ENCODE measurements at places on chromosomes 3 and 15.

GRCh38 chr3:129329858-129330257 is 51.2 kb downstream of the HMCES start:
- DNase-seq = no peak

GRCh38 chr3:111895071-111895470 is 36.0 kb downstream of the PHLDB2 start:
- peak; percentile 76 for DNase-seq

GRCh38 chr3:70291097-70291482 is 21.3 kb downstream of the MDFIC2 start:
- DNase-seq = no peak

- no peak for DNase-seq
Observed at GRCh38 chr3:197181741-197182140, 116.7 kb downstream of the DLG1 start.

- DNase-seq = no peak
Observed at GRCh38 chr3:142495103-142495502, 47.3 kb upstream of the XRN1 start.

DNA sequence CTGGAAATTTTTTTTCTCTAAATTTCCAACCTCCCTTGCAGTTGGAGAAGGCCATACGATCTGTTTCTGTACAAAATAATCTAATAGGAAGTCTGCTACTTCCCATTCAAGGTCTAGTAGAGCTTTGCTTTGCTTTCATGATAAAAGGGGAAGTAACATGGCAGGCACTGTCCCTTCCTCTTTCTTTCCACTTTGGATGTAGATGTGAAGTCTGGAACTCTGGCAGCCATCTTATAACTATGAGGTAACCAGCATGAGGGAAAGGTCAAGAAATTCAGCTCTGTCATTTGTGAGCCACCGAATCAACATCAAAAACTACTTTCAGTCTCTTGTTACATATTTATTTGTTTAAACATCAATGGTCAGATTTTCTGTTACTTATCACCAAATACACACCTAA is 156.3 kb downstream of the MTHFS start:
- DNase-seq = no peak

GRCh38 chr3:171977441-171977840 is 61.9 kb upstream of the FNDC3B start:
- no peak for DNase-seq

- DNase-seq = no peak
Observed at GRCh38 chr3:98574132-98574531, 19.3 kb downstream of the CPOX start.

DNA sequence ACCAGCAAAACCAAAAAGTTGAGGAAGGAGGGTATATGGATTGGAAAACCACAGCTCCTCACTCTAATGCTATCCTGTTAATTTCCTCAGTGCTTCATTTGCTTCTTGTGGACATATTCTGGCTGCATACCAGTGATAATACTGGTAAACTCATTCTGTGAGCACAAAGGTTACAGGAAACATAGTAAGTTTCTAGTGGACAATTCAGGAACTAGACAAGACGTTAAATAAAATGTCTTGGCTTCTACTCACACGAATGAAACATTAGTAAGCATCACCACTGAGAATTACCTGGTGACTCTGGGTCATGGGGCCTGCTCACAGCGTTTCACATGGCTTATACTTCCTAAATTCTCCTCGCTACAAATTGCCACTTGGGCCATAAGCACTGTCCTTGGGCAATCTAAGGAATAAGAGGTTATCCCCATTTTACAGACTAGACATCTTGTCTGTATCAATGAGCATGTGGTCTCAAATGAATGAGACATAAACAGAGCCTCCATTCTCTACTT is 20.1 kb upstream of the PPIB start:
- no peak for DNase-seq

DNA sequence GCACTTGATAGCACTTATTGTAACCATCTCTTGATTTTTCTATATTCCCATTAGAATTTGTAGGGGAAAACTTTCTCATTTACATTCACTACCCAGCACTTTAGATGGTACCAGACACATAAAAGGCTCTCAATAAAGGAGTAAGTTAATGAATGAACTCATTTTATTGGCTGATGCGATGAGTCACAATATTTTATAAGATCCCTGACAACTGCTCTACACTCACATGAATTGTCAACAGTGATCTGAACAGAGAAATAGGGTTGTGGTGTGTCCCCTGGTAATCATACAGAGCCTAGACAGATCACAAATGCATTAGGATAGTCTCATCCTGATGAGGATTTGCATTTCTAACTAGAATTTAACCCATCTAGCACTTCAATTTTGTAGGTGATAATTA is 567.6 kb upstream of the ARPP21 start:
- no peak for DNase-seq

GRCh38 chr3:194395778-194396538 is 3.1 kb downstream of the GP5 start:
- DNase-seq = no peak

DNA sequence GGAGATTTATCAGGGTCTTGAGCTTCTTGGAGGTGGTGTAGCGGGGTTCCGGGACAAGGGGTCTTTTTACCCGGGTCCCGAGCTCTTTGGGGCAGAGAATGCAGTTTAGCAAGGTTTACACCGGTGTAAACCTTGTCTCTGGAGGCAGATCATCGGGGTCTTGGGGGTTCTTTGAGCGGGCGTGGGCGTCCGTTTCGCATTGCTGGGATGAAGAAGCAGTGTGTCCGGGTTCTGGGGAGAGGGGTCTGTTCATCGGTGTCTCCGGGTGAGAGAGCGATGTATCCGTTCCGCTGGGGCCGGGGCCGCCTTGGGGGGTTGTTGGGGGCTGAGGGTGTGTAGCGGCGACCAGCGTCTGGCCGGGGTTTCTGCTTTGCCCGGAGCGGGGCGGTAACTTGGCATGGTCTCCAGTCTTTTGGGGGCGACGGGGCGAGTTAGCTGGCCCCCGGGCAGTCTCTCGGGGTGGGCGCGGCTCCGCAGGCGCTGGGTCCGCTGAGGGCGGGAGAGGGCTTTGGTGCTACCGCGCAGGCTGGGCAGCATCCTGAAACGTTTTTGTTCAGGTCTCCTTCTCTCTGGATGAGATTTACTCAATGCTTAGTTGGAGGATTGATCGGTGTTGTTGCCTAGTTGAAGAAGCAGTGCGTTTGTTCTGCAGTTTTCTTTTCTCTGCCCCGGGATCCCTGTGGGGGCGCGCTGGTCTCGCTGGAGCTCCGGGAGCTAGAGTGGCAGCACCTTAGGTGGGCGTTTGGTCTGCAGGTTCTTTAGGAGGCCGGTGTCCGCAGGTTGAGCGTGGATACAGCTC is 843 bp downstream of the GLCE start:
- DNase-seq = peak; percentile 11

- no peak for DNase-seq
Observed at GRCh38 chr15:92647467-92648163, 8.0 kb downstream of the FAM174B start.

- DNase-seq = no peak
Observed at GRCh38 chr3:17740721-17741141, 1.7 kb downstream of the TBC1D5 start.

- no peak for DNase-seq
Observed at GRCh38 chr3:8143186-8143585, 358.4 kb upstream of the LMCD1 start.

DNA sequence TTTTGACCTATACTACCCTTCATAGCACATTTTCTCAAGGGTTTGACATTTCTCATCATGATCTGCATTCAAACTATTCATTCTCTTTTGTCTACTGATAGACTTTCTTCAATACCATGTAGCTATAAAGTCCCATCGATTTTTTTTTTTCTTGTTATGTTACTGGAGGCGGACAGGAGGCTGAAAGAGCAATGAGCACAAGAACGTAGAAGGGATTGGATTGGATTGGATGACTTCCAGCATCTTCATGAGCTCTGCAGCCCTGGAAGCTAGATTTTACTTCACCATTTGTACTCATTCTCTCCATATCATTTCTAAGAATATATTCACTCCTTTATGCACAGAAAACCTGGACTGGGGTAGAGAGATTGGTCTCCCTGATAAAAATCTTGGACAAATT is 43.2 kb downstream of the DUT start:
- DNase-seq = no peak

DNA sequence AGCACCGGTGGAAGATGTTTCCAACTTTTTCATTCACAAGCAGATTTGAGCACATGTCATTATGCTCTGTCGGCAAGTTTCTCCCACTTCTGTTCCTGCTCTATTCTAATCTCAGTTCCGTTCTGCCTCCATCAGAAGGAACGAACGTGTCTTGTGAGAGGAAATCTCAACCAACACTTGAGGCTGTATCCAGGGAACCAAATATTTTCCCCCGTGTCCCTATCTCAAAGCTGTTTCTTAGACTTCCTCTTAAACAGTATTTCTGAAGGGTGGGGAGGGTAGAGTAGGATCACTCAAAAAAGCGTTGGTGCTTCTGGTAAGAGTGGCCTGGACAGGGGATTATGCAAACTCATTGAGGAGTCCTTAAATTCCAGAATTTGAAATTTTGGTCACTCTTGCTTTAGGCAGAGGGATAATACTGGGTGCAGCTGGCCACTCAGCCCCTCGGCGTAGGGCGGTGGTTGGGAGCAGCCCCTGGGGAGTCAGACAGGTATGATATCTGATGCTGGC is 54.9 kb downstream of the FRMD4B start:
- DNase-seq = no peak

GRCh38 chr3:44883999-44884431 is 9.6 kb downstream of the TGM4 start:
- peak; percentile 25 for DNase-seq

DNA sequence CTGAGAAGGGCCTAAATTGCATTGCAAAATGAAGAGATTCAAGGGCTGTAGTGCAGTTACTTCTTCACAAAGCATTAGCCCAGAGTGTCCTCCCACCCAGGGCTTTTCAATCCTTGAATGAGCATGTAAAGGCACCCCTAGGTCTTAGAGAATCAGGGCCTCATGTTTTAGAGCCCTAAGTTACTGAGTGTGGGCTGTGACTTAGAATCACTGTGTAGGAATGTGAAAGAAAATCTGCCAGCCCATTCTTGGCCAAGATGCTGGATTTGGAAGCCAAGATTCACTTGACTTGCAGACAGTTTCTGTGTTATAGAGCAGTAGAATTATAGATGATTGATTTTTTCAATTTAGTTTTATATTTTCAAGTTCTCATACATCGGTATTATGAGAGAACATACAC is 153.2 kb downstream of the MYRIP start:
- DNase-seq = no peak

GRCh38 chr3:188486952-188487351 is 333.0 kb downstream of the LPP start:
- no peak for DNase-seq

DNA sequence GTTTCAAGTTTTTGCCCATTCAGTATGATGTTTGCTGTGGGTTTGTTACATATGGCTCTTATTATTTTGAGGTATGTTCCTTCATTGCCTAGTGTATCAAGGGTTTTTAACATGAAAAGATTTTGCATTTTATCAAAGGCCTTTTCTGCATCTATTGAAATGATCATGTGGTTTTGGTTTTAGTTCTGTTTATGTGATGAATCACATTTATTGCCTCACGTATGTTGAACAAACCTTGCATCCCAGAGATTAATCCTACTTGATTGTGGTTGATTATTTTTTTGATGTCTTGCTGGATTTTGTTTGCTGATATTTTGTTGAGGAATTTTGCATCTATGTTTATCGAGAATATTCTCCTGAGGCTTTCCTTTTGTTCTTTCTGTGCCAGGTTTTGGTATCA is 39.4 kb downstream of the TMCO5A start:
- no peak for DNase-seq

DNA sequence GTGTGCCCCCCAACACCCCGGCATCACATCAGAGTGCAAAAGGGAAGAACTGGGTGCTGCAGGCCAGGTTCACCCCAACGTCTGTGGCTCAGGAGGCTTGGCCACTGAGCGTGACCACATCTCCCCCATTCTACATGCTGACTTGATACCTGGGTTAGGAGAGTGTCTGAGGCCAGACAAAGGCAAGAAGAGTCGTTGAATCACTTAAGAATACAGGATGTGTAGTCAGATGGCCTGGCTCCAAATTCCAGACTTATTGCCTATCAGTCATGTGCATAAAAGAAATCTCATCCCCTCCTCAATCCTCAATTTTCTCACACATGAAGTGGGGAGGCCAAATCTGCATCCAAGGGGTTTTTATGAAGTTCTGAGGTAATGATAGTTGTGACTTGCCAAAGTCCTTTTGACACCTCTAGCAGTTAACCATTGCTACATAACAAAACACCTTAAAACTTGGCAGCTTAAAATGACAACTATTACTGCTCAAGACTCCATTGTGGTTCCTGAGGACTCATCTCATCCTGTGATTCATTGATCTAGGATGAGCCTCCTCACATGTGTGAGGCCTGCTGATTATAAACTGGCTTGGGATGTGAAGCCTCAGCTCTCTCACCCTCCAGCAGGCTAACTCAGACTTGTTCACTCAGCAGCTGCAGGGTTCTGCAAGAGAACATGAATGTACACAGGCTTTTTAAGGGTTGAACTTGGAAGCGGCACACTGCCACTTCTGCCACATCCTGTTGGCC is 138.8 kb upstream of the TLE3 start:
- no peak for DNase-seq

DNA sequence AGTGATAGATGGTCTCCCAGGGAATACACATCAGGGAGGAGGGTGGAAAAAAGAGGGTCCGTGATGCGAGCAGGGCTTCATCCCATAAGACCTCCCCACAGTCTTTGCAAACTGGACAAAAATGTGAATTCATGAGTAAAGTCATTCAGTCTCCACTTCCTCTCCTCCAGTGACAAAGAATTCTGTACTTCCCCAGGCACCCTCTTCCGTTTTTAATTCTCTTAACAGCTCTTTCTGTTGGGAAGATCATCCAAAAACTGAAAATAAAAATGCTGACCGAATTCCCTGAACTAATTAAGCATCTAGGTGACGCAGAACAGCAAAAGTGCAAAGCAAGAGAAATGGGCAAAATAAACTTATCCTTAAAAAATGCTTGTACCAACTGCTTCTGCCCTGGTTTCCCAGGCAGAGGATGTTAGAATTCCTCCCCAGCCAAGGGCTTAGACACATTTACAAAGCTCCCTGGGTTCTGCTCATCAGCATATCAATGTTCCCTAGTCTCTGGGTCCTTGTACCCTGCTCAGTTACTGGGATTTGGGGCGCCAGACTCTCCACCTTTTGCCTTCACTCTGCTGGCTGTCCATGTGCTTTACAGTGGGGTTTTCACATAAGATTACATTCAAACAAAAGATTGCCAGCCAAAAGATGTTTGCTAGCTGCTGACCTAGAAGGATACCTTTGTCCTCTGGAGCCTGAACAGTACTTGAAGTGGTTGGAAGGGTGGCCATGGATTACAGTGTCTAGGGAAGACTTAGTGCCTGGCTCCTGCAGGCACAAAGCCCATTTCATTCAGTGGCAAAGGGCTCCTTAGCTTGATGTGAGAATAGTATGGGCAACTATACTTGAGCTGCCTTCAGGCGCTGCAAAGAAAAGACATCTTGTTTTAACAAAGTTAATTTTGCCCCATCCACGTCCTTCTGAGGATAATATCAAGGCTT is 69.4 kb downstream of the ARNT2 start:
- no peak for DNase-seq

- no peak for DNase-seq
Observed at GRCh38 chr3:113110267-113110666, 101.1 kb upstream of the BOC start.

DNA sequence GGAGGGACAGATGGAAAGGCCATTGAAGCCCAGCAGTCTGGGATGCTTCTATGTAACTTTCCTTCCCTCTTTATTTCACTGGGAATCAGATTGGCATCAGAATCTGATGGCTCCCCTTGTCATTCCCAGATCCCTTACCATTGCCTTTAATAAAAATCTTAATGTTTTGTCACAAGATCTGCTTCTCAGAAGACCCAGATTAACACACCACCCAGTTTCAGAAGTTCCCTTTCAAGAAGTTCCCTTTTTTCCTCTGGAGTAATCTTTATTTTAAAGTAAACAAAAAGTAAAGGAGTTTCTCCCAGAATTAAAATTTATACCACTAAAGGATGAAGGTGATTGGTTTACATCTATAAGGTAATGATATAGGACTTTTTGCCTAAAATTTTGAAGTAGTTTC is 76.4 kb downstream of the UBR1 start:
- DNase-seq = no peak

Measured in COLO829 (cell line).